ENCODE measurements at places on chromosomes 4 and X.

GRCh38 chr4:112753333-112753732 is 116.4 kb downstream of the LARP7 start:
- no peak for DNase-seq

GRCh38 chr4:169254546-169254983 is 16.2 kb downstream of the SH3RF1 start:
- DNase-seq, result no peak

- no peak for DNase-seq
Measured at GRCh38 chr4:2135083-2135482, 76.0 kb downstream of the NAT8L start.

DNA sequence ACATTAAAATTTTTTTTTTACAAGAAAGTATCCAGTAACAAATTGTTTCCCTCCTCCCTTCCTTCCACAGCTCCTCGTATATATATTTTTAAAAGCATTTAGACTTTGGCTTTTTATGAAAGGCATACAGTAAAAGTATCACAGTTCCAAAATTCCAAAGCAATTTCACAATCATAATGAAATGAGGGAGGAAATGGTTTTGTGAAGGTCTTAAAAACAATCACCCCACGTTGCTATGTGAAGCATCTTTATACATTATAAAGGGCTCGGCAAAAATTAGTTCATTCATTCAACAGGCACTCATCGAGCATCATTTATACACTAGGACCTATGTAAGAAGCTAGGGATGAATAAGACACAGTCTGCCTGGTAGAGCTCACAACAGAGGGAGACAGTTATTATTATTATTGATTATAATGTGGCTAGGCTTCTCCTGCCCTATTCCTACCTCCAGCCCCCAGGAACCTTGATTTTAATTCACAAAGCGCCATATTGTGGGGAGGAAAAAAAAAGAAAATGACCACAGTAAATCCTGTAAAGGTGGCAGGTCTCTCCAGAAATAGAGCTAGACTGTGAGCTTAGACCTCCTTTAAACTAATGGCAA is 239.9 kb downstream of the MAML3 start:
- no peak for DNase-seq

DNA sequence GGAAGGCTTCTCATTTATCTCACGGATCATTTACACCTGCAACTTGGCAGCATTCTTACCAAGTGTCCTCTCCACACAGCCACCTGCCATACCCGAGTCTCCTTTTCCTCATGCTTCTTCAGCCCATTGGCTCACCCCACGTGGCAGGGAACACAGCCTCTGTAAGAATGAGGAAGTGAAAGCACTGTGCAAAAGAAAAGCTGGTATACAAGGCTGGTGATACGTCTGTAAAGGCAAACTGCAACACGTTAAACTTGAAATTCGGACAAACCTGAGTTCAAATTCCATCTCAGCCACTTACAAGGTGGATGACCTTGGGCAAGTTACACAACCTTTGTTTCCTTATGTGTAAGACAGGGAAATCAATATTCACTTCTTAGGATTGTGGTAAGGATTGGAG is 164.0 kb upstream of the RASGEF1B start:
- no peak for DNase-seq

- DNase-seq, result peak; percentile 0
Measured at GRCh38 chrX:17590892-17591740, 146.2 kb upstream of the SCML1 start.

GRCh38 chr4:5959211-5959982 is 58.8 kb downstream of the C4orf50 start:
- DNase-seq, result no peak

- DNase-seq, result no peak
Measured at GRCh38 chr4:155478336-155478835, 101.6 kb upstream of the MAP9 start.

GRCh38 chr4:21947791-21948346 is 703 bp downstream of the KCNIP4 start:
- DNase-seq, result no peak

DNA sequence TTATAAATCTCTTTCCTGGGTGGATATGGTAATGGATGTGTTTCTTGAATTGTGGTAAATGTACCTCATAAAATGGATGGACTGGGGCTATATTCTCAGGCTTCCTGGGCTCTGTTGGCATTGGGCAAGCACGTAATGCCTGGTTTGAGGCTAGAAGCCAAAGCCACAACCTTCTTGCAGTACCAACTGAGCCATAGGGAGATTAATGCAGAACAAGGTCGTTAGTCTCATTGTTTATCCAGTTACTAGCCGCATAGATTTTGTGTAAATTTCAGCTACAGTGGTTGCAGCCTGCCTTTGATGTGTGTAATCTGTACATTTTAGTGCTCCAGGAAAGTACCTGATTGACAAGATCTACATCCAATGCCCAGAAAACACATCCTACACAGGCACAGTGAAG is 7.2 kb upstream of the LEF1 start:
- no peak for DNase-seq

DNA sequence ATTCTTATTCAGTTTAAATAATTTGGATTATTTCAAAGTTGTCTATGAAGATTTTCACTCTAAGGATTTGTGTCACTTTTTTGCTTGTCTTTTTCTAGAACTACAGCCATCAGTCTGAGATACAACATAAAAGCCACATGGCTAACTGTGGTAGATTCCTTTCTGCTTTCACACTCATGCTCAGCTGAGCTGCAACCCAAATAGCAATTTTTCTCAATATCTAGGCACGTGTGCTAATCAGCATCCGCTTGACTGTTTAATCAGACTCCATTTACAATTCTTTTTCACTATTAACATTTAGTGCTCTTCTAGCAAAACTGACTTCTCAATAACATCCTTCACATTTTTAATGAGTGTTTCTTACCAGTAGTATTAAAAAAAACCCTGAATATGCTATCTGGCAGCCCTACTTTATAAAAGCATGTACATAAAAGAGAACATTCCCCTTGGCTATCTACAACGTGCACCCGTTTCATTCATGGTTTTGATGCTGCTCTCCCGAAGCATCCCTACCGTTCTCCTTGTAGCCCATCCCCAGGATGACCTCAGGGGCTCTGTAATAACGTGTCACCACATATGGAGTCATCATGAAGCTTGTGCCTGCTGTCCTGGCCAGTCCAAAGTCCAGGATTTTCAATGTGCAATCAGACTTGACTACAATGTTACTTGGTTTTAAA is 259.2 kb downstream of the MAPK10 start:
- no peak for DNase-seq

DNA sequence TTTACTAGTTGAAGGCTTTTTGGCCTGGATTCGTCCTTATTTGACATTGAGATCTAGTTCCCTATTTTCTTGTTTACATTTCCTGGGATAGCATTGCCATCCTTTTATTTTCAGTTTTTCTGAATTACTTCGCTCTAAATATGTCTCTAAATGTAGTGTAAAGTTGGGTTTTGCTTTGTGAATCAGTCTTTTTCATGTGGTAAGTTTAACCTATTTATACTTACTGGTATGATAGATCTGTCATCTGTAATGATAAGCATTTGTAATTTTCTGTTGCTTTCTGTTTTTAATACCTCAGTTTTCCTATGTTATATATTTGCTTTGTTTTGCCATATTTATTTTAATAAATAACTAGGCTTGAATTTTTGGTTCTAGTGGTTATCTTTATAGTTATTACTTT is 6.7 kb downstream of the PDK3 start:
- no peak for DNase-seq

- DNase-seq, result no peak
Measured at GRCh38 chrX:70331161-70331560, 41.3 kb downstream of the KIF4A start.

DNA sequence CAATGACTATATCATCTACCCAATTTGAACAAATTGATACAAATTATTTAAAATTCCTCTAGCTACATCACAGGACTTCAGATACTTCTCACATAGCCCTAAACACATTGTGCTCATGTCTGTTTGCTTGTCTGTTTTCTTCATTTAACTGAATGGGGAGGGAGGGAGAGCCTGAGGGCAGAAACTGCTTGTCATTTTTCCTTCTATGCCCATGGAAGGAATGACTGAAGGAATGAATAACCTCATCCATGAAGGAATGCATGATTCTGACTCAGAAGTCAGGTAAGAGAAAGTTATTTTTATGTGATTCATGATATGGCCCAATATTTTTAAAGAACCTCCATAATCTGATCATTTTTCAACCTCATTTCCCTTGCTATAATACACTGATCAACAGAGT is 418.0 kb upstream of the PITX2 start:
- DNase-seq, result no peak

DNA sequence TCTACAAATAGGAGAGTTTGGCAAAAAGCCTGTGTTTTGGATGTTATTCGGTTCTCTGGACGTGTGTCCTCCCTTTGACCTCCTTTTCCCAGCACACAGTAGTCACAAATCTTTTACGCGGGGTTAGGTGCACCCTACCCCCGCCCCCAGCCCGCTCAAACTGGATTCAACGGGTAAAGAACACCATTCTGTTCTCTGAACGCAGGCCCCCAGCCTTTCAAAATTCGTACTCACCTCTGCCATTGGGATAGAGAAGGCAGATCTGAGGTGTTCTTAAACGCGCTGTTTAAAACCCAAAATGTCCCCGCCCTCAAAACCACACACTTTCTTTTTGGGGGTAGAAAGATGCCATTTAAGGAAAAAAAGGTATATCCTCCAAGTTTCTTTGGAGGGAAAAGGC is 2.7 kb downstream of the LEF1 start:
- DNase-seq, result no peak

- DNase-seq, result no peak
Measured at GRCh38 chr4:6926081-6926480, 16.5 kb downstream of the TBC1D14 start.

DNA sequence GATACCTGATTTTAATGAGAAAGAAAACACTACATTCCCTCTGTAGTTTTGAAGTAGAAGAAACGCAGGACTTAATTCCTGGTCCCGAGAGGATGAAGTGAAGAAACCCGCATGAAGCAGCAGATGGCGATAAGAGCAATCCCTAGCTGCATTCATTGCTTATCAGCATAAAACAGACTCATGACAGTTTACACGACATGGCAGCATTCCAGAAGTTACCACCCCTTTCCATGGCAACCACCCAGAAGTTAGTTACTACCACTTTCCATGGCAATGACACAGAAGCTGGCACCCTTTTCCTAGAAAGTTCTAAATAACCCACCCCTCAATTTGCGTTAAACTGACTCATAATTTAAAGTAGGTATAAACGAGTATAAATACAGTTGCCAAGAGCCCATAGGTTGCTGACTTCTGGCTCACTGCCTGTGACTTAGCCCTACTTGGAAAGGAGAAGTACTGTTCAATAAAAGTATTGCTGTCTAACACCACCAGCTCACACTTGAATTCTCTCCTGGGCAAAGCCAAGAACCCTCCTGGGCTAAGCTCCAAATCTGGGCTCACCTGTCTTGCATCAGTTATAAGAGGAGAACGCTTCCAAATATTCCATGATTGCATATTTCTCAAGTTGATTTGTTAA is 5.5 kb upstream of the XAGE2 start:
- no peak for DNase-seq

DNA sequence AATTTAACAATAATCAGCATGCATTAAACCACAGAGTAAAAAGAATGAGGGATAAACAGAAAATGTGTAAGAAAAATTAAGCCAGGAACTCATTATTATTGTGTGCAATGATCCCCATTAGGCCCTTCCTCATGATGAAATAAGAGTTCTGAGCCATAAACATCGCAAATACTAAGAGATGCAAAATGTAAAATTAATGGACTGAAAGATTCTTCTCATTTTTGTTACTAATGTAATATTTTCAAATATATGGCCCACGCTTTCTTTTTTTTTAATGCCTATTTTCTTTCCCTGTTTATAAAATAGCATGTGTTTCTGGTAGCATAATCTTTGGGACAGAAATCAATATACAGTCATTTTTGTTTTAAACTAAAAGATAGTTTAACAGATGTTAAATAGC is 281.0 kb downstream of the PDGFC start:
- DNase-seq, result no peak

DNA sequence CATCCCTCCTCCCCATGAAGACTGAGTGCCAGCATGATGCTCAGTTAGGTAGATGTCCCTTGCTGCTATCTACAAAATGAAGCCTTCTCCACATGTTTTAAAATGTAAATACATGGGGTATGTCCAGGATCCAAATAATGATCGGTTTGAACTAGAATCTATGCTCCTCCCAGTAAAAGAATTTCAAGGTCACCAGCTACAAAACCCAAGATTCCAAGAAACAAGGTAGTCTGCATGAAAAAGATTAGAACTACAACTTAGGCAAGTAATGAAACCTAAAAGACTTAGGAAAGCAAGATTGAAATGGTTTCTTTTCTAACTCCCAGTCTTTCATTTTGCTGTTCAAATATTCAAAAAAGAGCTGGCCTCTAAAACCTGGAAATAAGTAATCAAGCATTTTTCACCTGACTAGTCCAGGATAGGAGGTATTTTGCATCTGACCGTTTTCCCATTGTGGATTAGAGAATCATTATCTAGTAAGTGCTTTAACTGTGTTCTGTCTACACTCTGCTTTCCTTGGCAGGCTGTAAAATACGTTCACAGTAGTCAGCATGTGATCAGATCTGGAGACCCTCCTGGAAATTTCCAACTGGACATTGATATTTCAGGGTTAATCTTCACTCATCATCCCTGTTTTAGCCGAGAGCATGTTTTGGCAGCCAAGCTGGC is 57.4 kb downstream of the CC2D2A start:
- no peak for DNase-seq

GRCh38 chrX:115409551-115409950 is 120.0 kb downstream of the LUZP4 start:
- no peak for DNase-seq

DNA sequence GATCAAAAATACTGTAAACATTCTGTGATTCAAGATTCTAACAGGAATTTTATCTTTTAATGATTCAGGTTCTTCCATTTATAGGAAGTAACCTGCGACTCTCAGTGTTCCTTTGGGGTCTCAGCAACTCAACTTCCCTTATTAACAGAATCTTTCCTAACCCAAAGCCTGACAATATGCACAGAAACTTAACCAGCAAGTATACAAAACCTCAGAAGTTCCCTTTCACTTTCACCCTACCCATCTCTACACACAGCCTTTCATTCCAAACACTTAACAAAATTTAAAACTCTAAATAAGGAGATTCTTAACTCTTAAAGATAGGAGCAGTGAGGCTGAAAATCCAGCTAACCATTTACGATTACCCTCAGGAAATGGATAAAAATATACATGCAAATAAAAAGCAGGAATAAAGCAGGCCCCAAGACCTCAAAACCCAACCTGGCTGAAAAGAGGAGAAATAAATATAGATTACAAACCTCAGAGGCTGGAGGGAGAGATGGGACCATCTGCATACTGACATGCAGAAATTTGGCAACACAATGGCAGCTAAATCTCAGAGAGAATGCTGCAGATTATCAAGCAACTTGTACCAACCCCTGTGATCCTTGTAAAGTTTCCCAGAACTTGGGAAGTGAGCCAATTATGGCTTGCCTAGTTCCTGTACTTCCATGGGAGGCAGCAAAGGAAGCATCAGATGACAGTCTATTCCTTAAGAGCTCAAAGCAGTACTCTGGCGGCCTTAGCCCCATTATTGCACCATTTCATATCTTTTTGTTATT is 101.0 kb downstream of the ATP11C start:
- DNase-seq, result no peak

DNA sequence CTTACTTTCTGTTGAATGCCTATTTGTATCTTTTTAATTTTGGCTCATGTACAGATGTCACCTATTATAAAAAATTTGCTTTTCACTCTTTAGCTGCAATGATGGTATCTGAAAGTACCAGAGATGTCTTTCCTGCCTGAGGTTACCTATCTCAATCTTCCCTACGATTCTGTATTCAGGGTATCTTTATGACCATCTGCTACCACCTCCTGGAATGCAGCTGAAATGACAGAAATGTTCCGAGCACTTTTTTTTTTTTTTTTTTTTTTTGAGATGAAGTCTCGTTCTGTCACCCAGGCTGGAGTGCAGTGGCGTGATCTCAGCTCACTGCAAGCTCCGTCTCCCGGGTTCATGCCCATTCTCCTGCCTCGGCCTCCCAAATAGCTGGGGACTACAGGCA is 136.4 kb downstream of the REPS2 start:
- no peak for DNase-seq

Measured in stimulated activated CD4-positive, alpha-beta T cell treated with anti-CD3 and anti-CD28 coated beads, TNF-alpha, amount 100 ng/mL, for 4 hours (primary cell).